Germinal center (tissue), 1 donor: ENCODE measurements at places on chromosomes 4 and X.
A peak's percentile ranks its signal among the peaks of the same experiment; 100 is the strongest.

GRCh38 chrX:103520386-103520785 is 1.1 kb upstream of the RAB40A start:
- no peak for DNase-seq

GRCh38 chr4:76449833-76450232 is 14.8 kb downstream of the SHROOM3 start:
- DNase-seq: no peak

- no peak for DNase-seq
Observed at GRCh38 chr4:121651597-121651996, 45.2 kb downstream of the ANXA5 start.

GRCh38 chr4:17283832-17284231 is 228.1 kb downstream of the QDPR start:
- no peak for DNase-seq

DNA sequence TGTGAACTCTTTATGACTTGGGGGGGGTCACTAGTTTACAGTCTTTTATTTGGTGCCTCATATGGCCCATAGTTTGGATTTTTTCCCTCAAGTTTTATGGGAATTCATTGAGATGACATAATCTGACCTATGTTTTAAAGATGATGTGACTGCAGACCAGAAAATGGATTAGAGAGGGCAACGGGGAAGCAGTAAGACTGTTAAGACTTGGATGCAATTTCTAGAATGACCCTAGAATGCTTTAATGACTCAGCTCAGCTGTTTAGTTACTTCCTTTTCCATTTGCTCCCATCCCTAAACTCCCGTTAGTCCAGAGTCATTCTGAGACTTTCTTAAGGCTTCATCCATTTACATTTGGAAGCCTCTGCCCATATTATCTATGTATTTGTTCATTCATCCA is 59.9 kb upstream of the PDGFRA start:
- no peak for DNase-seq

DNA sequence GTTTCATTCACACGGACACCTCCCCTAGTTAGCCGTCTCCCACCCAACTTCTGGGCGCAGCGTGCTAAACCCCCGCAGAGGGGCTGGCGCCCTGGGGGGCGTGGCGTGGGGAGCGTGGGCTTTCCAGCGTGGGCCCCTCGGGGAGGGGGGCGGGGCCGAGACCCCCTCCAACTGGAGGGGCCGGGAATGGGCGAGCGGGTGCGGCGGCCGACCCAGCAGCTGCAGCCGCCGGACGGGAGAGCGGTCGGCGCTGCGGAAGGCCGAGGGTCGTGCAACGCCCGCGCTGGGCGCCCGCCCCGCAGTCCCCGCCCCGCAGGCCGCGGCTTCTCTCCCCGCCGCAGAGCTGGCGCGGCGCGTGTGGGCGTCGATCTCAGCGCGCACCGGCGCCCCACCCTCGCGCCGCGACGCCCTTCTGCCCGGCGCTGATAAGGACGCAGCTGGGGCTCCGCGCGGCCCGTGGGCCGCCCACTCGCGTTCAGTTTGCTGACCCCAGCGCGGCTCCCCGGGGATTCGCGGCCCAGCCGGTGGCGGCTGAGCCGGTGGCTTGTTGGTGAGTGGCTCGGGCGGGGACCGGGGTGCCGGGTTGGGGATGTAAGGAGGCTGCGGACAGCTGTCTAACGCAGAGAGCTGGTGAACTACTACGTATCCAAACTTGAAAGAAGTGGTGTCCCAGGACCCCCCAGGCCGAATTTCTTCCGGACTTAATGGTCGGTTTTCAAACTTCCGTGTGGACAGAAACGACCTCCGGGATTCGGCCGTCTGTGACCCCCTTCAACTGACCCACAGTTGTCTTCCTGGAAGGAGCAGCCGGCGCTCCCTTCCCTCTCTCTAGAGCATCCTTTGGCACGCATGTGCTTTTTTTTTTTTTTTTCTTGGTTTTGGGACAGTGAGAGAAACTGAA is 1.5 kb downstream of the FHDC1 start:
- DNase-seq: peak; percentile 25

DNA sequence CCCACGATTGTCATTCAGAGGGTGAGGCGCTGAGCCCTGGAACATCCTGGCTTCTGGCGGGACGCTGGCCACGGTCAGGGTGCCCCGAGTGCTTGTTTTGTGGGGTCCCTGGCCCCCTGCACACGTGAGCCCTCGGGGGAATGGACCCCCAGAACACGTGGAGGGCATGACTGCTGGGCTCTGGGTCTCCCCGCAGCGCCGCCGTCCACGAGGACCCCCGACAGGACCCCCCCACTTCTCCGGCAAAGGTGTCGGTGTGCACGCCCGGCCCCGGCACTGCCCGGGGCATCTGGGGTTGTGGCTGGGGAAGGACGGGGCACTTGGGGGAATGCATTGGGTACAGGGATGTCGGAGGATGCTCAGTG is 13.9 kb upstream of the GTPBP6 start:
- DNase-seq: no peak

DNA sequence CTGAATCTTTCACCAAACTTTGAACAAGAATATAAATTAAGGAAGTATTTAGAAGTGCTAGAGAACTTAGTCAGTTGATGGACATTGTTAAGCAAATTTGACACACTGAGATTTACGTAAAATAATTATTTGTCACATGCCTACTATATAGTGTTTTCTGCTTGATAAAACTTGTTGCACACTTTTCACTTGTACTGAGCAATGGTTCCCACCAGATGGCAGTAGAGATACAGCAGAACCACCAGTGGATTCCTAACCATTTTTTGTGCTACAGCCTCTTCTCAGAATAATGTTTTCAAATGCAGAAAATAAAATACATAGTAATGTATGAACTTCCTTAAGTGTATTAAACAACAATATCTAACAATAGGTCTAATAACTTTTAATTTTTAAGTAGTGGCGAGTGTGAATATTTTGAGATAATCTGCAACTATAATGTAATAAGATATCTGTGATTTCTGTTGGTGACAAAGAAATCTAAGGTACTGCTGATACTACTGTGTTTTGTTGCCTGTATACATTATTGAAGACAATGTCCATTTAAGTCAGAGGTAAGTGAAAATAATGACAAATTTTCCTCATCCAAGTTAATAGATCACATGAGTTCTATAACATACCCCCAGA is 81.2 kb downstream of the APOOL start:
- peak; percentile 15 for DNase-seq

DNA sequence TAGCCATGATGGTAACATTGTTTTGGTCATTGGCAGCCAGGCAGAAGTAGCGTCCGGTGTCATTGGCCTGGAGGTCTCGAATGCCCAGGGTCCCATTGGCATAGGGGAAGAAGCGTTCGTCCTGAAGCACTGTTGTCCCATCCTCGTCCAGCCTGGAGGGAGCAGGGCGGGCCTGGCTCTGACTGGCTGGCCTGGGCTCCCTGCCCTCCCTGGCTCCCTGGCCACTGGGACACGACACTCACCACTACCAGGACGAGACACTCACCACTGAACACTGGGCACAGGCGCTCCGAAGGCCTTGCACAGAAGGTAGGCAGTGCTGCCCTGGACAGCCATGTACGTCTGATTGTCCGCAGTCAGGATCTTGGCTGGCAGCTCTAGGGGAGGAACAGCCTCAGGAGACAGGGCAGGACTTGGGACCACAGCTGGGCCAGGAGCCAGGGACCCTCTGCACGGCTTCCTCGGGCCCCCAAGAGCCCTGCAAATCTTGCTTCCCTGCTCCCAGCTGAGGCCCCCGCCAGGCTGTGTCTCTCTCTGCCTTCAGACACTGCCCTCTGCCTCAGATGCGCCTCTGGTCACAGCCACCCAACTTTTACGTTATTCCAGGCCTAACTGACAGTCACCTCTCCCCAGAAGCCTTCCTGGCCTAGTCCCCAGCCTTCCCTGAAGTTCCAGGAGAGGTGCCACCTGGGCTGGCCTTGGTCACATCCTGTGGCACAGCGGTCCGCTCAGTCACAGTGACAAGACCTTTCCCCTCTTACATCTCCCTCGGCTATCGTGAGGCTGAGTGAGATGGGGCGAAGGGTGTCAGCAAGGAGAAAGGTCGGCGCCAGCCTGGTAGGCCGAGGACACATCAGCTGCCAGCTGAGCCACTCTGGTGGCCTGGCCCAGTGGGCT is 17.1 kb downstream of the L1CAM start:
- no peak for DNase-seq

GRCh38 chrX:111244235-111244750 is 26.0 kb downstream of the CAPN6 start:
- no peak for DNase-seq

- DNase-seq: no peak
Observed at GRCh38 chrX:153761863-153762262, 2.2 kb upstream of the PLXNB3 start.

GRCh38 chrX:92270936-92271855 is 492.0 kb downstream of the PCDH11X start:
- no peak for DNase-seq

GRCh38 chr4:153204728-153205648 is 745 bp downstream of the TRIM2 start:
- peak; percentile 59 for DNase-seq

DNA sequence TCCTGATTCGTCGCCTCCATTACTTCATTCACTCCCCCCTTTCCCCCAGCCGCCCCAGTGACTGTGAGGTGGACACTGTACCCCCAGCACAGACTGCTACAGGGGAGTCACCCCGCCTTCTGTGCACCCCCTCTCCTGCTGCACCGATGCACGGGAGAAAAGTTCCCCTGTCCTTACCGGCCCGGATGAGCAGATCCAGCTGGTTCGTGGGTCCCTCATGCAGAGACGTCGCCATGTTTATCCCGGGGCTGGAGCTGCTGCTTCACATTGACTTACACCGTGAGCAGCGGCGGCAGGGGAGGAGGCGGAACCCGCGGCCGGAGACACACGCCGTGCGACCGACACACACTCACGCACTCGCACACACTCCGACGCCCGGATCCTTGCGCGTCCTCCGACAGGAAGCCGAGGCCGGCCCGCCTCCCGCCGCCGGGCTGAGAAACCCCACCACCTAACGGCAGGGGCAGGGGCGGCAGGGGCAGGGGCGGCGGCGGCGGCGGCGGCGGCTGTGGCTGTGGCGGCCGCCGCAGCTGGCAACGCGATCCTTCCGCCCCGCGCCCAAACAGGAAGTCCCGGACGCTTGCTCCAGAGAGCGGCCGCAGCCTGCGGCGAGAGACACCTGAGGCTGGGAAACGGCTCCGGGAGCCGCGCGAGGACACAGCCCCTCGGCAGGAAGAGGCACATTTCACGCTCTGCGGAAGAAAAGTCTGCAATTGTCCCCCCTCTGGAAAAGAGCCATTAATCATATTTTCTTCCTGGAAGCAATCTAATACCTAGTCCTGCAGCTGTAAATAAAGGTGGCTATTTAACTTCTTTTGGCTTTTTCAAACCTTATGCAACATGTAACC is 68.6 kb downstream of the NOCT start:
- peak; percentile 81 for DNase-seq

DNA sequence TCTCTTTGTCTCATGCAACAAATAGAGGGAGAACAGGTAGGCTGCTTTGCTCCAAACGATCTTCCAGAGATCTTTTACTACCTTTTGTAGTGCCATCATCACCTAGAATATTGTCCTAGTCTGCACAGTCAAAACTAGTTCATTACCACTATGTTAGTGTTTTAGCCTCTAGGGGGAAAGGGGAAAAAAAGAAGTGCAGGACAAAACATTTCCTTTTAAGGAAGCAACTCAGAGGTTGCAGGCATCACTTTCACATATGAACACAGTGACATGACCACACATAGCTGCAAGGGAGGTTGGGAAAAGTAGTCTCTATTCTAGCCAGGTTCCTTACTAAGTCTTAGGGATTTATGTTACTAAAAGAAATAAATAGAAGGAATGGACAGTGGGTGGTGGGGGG is 39.3 kb upstream of the RAP2C start:
- DNase-seq: no peak
